ENCODE measurements at places on chromosomes 2 and 18.

- DNase-seq: no peak
These were observed 272.7 kb upstream of the DOK6 start for GRCh38 chr18:69127873-69128500.

DNA sequence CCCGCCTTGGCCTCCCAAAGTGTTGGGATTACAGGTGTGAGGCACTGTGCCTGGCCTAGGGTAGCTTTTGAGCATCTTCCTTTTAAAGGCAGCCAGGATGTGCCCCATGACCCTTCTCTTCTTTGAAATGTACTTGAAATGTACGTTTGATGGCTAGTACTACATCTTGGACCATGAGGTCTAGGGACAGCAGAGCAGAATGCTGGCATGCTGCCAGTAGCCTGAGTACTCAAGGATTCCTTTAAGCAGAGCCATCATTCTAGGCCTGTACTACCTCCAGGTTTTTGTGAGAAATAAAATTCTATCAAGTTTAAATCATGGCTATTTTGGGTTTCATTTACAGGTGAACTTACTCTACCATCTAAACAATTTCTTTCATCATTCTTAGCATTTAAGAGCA, 2.9 kb upstream of the EML6 start:
- no peak for DNase-seq

GRCh38 chr18:36561046-36561445, 263.5 kb downstream of the FHOD3 start:
- no peak for DNase-seq

GRCh38 chr18:62670573-62670972, 44.8 kb upstream of the PHLPP1 start:
- no peak for DNase-seq

DNA sequence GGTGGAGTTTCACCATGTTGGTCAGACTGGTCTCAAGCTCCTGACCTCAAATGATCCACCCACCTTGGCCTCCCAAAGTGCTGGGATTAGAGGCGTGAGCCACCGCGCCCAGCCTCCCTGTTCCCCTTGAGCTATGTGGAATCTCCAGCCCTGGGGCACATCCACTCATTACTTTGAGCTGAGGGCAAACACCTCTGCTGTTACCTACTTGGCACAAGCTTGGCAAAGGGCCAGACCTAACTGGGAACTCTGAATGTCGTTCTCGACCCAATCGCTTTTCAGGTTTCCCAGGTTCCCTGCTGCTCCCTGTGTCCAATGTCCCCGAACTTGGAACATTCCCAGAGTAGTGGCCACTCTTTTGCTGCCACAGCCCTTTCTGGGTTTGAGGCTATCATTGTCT, 40.6 kb downstream of the CHST10 start:
- no peak for DNase-seq

GRCh38 chr18:49926106-49926745, 112.9 kb upstream of the ACAA2 start:
- DNase-seq: no peak

DNA sequence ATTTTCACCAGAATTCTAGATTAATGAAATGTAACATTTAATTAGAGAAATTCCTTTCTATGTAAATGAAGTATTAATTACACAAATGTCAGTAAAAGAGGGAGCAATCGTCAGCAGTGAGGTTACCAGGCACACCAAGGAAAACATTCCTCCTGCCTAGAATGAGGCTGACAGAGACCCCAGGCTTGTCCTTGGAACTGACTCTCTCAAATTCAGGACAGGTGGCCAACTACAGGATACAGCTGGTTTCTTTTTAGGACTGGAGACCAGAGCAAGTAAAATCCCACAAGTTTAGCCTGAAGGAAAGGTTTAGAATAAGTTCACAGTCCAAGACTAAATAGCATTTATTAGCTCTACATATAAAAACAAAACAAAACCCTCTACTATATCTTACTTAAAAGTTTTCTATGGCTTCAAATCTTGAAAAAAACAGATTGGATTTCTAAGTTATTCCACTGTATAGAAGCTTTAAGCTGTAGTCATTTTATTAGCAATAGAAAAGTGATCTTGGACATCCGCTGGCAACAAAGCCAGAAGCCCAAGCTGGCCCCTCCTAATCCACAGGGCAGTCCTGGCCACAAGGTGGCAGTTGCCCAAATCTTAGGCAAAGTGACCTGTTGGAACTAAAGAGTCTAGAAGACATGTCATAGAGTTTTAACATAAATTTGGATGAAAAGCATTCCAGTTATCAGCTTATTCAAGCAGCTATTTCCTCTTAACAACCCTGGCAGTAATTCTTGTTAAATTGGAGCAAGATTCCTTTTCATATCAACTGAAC, 81.0 kb downstream of the SP3 start:
- no peak for DNase-seq

DNA sequence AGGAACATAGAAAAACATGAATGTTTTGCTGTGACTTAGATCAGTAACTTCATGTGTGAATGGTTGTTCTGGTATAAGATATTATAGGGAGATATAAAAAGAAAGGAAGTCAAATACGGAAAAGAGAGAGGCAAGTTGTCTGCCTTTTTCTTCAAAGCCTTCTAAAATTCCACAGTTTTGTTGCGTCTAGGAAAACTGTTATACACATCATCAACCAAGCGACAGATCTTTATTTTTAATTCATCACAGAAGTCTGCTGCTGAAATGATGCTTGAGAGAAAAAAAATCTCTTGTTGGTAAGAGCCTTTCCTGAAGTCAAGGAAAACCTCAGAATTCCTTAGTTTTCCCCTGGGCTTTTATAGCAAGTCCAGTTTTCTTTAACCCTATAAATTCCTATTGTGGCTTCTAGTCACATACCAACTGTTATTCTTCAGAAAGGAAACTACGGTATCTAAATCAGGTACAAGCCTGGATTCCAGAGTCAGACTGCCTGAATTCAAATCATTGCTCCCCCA, 36.3 kb upstream of the TANC1 start:
- DNase-seq: no peak

GRCh38 chr2:109018452-109018851, 29.4 kb upstream of the EDAR start:
- no peak for DNase-seq

GRCh38 chr2:119259296-119259860, 35.7 kb downstream of the STEAP3 start:
- no peak for DNase-seq

DNA sequence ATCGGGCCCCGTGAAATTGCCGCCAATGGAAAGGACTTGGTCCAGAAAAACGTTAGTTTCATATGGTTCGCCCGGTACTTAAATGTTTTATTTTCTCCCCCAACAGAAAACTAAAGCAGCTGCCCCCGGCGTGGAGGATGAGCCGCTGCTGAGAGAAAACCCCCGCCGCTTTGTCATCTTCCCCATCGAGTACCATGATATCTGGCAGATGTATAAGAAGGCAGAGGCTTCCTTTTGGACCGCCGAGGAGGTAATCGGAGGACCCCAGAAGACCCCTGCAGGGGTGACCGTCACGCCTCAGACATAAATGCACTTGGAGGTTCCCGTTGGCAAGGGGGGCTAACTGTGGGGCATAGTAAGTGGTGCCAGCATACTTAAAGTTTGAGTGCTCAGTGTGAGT, 742 bp downstream of the RRM2 start:
- DNase-seq: no peak

DNA sequence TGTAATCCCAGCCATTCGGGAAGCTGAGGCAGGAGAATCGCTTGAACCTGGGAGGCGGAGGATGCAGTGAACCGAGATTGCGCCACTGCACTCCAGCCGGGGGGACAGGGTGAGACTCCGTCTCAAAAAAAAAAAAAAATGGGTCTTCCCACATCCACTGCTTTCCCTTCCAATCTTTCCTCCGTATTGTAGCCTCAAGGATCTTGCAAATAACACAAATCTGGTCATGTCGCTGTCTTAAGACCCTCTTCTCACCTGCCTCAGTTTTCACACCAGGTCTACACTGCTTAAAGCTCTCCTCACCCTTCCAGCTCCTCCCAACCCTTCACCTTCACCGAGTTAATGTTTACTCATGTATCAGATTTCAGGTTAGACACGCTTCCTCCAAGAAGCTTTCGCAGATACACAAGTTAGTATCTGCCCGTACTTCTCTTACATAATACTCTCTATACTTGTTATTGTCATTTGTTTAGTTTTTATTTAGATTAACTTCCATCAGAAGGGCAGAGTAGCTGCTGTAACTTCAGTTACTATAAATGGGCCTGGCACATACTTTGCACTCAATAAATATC, 1.5 kb downstream of the IER3IP1 start:
- no peak for DNase-seq

Measured in activated T-cell treated with anti-CD3 and anti-CD28 coated beads for 24 hours (primary cell).